ENCODE measurements at places on chromosomes 5 and 9.
A peak's percentile ranks its signal among the peaks of the same experiment; 100 is the strongest.

DNA sequence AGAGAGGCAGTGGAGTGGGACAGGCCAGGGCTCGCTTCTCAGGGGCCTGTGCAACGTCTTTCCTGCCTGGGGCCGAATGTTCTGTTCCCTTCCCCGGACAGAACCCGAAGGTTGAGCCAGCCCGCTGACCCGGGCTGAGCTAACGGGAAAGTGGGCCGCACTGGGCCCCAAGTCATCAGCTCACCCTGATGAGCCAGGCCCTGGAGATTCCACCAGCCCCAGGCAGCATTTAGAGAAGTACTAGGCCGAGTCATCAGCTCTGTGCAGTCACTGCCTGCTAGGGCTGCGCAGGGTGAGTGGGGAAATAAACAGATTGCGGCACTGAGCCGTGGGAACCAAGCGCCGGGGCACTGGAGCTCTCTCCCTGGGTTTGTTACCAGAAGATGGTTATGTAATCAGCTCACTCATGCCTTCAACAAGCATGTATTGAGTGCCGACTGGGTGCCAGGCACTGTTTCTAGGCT, 29.1 kb upstream of the DUSP1 start:
- H3K27me3 ChIP-seq, result no peaks in the 10 kb centered on the region
- no peaks in the 10 kb centered on the region for H3K36me3 ChIP-seq
- DNase-seq, result no peak
- peaks cover 11% of the 10 kb centered on the region for H3K4me1 ChIP-seq
- H3K4me3 ChIP-seq, result no peak overlapping the region
- no peak overlapping the region for H3K27ac ChIP-seq

DNA sequence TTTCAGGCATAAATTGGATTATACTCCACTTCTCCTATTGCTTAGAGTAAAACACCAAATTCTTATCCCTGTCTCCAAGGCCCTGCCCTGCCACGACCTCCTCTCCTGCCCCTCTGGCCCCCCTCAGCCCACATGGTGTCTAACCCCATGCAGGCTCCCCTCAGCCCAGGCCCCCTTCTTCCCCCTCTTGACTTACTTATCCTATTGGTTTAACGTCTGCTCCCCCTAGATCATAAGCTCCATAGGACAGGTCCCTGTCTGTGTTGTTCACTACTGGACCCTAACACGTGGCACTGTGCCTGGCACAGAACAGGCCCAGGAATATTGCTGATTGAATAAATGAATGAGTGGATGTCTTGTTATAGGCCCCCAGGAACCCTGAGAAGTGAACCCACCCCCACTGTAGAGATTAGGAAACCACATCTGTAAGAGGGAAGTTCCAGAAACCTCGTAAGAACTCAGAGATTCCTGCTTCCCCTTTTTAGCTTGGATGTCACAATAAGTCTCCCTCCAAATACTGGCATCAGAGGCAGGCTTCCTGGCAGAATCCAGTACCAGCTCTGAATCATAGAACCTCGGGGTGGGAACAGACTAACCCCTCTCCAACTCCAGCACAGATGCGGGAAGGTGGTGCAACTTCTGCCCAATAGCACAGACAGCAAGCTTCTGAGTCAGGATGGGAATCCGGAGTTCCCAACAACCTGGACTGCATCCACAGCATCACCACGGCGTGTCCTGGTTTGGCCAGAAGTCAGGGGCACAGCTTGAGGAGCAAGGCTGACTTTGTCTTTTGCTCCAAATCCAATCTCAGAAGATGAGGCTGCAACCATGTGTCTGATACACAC, 31.5 kb downstream of the HRH2 start:
- no peaks in the 10 kb centered on the region for H3K27me3 ChIP-seq
- no peaks in the 10 kb centered on the region for H3K36me3 ChIP-seq
- no peak for DNase-seq
- H3K4me1 ChIP-seq, result no peaks in the 10 kb centered on the region
- H3K27ac ChIP-seq, result no peak overlapping the region
- H3K4me3 ChIP-seq, result no peak overlapping the region

GRCh38 chr5:9037048-9037447, 508.8 kb downstream of the SEMA5A start:
- DNase-seq, result no peak
- H3K4me3 ChIP-seq, result no peak overlapping the region
- no peak overlapping the region for H3K27ac ChIP-seq
- H3K27me3 ChIP-seq, result no peaks in the 10 kb centered on the region

DNA sequence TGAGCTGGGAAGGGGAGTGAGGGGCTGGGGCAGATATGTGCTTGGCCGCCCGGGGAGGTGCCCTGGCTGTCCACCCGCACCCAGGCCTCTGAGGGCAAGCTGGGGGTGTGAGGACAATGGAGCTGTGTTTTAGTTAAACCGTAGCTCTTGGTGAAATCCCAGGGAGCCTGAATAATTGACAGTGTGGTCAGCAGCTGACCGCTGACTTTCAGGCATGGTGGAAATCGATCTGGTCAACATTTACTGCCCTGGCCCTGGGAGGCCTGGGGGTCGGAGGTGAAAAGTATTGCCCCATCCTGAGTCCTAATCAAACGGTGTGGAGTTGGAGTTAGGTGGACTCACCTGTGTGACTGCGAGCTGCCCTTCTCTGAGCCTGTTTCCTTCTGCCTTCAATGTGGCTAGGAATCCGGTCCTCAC, 31.2 kb upstream of the CRB2 start:
- H3K4me1 ChIP-seq, result peaks cover 48% of the 10 kb centered on the region
- H3K27ac ChIP-seq, result no peak overlapping the region
- no peaks in the 10 kb centered on the region for H3K36me3 ChIP-seq

GRCh38 chr9:15253786-15254185, 53.2 kb downstream of the TTC39B start:
- no peak overlapping the region for H3K4me3 ChIP-seq
- peaks cover 9% of the 10 kb centered on the region for H3K36me3 ChIP-seq
- H3K4me1 ChIP-seq, result no peaks in the 10 kb centered on the region
- no peak for DNase-seq

DNA sequence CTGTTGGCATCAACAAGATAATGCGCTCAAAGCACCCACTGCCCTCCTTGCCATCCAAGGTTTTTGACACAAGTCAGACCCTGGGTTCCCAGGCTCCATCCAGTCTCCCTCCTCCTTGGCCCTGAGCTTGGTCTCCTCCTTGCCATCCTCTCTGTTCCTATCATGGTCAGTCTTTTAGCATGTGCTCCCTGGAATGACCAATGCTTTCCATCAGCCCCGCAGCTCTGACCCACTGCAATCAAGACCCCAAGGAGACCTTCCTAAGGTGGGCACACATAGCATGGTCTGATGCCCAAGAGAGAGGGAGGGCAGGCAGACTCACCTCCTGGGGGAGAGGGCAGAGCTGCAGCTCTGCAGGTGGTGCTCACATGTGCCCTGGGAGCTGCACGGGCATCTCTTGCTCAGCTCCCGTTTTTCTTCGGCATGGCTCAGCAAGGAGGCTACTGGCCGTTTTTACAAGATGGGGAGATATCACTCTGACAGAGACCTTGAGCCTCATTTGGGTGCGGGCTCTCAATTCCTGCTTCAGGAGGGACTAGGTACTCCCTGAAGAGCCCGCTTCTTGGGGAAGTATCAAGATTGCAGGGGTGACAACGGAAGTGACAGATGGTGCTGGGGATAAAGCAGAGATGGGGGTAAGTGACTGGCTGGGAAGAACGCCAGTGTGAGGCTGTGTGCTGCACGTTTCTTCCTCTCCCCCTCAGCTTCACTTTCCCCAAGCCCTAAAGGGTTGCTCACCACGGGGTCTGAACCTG, 3.3 kb downstream of the SEPTIN8 start:
- no peaks in the 10 kb centered on the region for H3K36me3 ChIP-seq
- H3K4me3 ChIP-seq, result no peak overlapping the region
- H3K27ac ChIP-seq, result no peak overlapping the region
- peaks cover 7% of the 10 kb centered on the region for H3K27me3 ChIP-seq
- DNase-seq, result no peak

DNA sequence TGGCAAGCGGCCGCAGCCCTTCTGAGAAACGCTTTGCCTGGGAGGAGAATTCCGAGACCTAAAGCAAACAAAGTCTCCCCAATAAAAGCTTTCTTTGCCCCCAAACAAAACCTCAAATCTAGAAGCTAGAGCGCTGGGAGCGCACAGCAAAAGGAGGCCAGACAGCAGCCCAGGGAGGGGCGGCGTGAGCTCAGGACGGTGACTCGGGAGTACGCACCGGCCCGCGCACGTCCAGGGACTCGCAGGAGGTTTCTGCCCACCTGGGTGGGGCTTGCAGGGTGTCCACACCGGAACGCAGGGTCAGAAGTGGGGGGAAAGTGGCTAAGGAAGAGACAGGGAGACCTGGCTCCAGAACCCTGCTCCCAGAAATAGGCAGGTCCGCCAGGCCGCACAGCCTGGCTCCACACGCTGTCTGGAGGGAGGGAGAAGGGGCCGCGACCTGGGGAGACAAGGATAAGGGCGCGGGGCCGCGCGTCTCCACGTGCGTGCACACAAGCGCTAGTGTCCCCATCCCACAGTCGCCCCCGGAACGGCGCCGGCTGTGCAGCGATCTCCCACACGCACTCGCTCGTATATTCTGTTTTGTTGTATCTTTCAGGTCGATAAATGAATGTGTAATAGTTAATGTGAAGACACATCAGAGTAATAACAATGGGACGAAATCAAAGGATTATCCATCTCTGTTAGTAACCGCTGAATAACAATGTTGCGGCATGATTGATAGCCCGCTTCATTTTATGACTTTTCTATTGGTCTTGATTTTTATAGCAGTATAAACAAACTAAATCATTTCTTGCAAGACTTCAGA, 2.3 kb upstream of the OTP start:
- peaks cover 23% of the 10 kb centered on the region for H3K4me1 ChIP-seq
- DNase-seq, result no peak
- H3K27ac ChIP-seq, result peak overlapping the region; percentile 69

DNA sequence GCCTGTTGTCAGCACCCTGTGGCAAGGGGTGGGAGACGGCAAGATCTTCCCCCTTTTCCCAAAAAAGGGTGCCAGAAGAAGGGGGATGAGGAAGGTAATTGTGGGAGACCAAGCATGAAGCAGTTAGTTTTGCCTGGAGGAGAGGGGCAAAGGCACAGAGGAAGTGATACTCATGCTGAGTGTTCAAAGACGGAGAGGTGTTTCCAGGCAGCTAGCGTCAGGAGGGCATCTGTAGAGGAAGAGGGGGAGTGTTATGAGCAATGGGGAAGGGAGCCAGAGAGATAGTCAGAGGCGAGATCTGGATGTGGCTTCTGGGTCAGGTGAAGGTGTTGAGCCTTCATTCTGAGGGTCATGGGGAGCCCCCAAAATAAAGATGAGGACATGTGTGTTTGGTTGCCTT, 26.9 kb upstream of the ADAM19 start:
- H3K27ac ChIP-seq, result peak overlapping the region; percentile 90
- DNase-seq, result peak; percentile 74
- peaks cover 91% of the 10 kb centered on the region for H3K4me1 ChIP-seq

GRCh38 chr5:171647904-171648260, 137.7 kb upstream of the SMIM23 start:
- no peak overlapping the region for H3K27ac ChIP-seq
- peaks cover 5% of the 10 kb centered on the region for H3K4me1 ChIP-seq

GRCh38 chr9:94847486-94847885, 121.0 kb downstream of the AOPEP start:
- no peak for DNase-seq
- H3K27me3 ChIP-seq, result no peaks in the 10 kb centered on the region
- peaks cover 15% of the 10 kb centered on the region for H3K4me1 ChIP-seq
- no peak overlapping the region for H3K4me3 ChIP-seq

DNA sequence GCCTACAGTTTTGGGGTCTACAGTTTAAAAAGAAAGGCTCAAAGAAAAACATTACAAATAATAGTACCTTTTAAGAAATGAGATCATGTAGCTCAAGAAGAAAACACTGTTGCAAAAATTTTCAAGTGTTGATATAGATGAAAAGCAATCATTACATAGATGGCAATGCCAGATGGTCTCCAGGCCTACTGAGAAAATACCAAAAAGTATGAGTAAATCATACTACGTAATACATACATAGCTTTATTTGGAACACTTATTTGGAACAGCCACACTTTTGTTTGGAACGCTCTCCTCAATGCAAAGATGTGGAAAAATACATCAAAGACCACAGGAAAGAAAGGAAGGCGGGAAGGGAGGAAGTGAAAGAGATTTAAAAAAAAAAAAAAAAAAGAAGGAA, 44.1 kb downstream of the MARCHF11 start:
- H3K27ac ChIP-seq, result no peak overlapping the region
- H3K27me3 ChIP-seq, result no peaks in the 10 kb centered on the region
- DNase-seq, result no peak
- H3K36me3 ChIP-seq, result no peaks in the 10 kb centered on the region

DNA sequence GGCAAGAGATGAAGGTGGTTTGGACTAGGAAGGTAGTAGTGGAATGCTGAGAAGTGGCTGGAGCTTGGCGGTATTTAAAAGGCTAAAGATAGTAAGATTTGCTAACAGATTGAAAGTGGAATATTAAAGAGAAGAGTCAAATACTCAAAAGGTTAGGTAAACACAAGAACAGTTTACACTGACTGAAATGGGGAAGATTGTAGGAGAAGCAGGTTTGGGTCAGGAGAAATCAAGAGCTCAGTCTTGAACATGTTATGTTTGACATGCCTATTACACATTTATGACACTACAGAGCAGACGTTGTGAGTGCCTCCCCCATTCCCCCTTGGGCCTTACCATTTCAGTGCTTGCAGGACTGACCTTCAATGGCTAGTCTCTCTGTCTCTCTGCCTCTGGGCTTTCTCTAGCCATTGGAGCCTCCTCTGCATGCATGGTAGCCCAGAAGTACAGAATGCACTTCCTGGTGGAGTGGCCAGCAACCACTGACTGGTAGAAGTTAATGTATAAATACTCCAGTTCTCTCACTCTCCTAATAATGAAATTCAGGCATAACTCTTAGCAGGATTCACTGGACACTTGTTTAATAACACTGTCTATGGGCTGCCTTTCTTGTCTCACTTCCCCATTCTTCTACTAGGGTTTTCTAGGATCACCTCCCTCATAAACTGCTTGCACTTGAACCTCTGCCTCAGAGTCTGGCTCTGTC, 56.8 kb downstream of the HMGCS1 start:
- H3K4me1 ChIP-seq, result peaks cover 2% of the 10 kb centered on the region
- H3K27ac ChIP-seq, result no peak overlapping the region
- H3K36me3 ChIP-seq, result no peaks in the 10 kb centered on the region
- DNase-seq, result no peak

- H3K27me3 ChIP-seq, result peaks cover 4% of the 10 kb centered on the region
- DNase-seq, result no peak
- peaks cover 12% of the 10 kb centered on the region for H3K4me1 ChIP-seq
- peaks cover 27% of the 10 kb centered on the region for H3K36me3 ChIP-seq
- H3K27ac ChIP-seq, result no peak overlapping the region
- no peak overlapping the region for H3K4me3 ChIP-seq
Measured at GRCh38 chr5:143614831-143615230, 197.1 kb upstream of the HMHB1 start.
